Activated CD4-positive, alpha-beta T cell treated with anti-CD3 and anti-CD28 coated beads, Interleukin-2, amount 10 ng/mL, durations not matched to agents 7 days and 5 days (primary cell): ENCODE measurements at places on chromosomes 5 and 9. TPM values are rescaled to one million over a fixed set of nuclear protein-coding genes. Genes with fewer than 3 reads are reported as not detected.
A peak's percentile ranks its signal among the peaks of the same experiment; 100 is the strongest.

GRCh38 chr5:179777909-179778308 lies 15.9 kb upstream of the LTC4S start:
- no peak for DNase-seq

DNA sequence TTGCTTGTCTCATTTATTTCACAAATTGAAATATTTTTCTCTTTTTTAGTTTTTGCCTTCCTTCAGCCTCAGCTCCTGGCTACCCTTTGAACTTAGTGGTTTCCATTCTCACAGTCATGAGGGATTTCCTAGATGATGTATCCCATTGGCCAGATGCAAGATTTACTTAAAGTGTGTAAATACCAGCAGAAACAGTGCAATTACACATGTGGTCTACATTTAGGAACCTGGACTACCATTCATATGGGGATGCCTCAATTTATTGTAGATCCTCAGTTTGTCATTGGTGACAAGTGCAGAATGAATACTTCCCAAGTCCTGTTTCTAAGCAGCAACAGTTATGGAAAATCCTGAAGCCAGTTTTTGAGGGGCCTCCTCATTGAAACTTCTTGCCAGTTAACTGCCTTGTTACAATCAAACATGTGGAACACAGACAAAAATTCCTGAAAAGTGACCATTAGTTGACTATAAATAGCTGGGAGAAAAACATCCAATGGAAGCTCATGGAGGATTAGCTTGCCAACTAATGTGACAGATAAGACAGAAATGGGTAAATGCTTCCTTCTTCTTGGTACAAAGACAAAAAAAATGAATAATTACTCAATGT lies 113.6 kb upstream of the FER start:
- DNase-seq = no peak

GRCh38 chr5:113039229-113039933 lies 62.8 kb downstream of the DCP2 start:
- DNase-seq = no peak

DNA sequence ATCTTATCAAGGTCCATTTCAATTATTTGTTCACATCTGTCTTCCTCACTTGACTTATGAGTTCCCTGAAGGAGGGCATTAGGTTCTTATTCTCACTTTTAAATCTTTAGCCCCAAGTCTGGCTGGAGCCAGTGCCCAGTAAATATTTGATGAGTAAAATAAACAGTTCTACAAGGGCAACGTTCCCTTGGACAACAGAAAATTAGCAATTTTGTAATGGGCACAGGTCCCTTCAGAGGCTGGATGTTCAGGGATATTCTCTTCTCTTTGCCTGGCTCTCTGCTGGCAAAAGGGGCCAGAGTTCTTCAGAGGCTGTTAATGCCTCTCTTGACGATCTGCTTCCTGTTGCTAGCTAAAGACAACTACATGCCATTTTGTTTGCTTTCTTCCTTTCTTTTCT lies 149.7 kb downstream of the SEMA6A start:
- no peak for DNase-seq

DNA sequence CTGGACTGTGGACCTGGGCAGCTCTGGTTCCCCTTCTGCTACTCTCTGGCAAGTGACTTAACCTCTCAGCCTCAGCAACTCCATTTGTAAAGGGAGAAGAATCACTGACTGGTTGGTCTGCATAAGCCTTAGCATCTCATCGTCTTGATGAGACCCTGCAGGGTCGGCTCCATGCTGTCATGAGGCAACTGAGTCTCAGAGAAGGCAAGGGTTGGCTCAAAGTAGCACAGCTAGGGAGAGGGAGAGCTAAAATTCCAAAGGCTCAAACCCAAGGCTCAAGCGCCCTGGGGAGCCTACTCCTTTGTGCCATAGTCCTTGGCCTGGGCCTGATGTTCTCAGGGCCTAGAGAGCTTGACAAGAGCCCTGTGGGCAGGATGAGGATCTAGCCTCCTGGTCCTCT lies 4.5 kb downstream of the FGFR4 start:
- DNase-seq = no peak

- DNase-seq = no peak
Observed at GRCh38 chr5:50476549-50476948, 35.5 kb upstream of the EMB start.

DNA sequence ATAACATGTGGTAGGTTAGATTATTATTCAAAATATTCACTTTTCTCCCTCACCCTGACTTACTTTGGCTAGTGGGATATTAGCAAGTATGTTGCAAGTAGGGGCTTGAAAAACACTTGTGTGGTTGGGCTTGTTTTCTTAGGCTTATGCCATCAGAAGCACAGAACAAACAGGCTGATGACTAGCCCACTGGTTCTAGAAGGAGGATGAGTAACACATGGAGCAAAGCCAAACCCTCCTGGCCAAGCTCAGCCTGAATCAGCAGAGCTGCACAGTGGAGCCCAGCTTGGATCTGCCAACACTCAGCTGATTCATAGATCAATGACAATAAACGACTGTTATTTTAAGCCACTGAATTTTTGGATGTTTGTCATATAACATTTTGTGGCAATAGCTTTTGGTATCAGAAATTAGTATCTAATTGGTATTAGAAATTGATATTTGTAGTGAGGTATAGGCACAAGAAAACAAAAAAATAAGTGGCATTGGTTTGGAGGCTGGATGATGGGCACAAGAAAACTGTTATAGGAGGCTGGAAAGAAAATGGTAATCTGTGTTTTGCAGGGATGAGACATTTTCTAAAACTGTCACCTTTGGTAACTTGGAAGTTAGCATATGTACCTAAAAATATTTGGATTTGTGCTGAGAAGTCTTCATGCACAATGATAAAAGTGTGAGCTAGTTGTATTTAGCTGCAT lies 46.1 kb upstream of the ZBED3 start:
- no peak for DNase-seq

- no peak for DNase-seq
Observed at GRCh38 chr5:69217151-69217511, 17.6 kb upstream of the CDK7 start.

GRCh38 chr9:132078699-132079356 lies 839 bp downstream of the MED27 start:
- DNase-seq = no peak

DNA sequence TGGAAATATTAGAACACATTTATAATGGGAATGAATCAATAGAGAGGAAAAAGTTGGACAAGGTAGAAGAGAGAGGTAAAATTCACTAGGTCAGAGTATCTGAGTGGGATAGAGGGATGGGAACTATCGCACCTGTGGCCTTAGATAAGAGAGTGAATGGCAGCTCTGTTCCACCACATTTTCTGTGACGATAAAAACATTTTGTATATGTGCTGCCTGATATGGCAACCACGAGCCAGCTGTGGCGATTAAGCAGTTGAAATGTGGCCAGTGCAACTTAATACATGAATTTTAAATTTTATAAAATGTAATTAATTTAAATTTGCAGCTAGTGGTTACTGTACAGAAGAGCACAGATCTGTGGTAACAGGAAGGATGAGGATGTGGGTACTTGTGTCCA lies 46.7 kb downstream of the ZNF354A start:
- no peak for DNase-seq

DNA sequence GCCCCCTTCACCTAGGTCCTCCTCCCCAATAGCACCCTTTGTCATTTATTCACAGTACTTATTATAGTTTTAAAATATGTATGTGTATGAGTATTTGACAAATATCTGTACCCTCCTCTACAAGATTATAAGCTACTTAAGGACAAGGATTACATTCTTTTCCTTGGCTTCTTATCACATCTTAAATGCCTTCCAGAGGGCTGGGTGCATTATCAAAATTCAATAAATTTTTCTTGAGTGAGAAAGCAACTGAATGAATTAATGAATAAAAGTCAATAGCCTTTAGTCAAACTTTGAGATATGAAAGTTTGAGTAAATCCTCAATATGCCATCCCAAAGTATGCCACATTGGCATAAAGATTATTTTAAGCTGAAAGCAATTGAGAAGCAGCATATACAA lies 621.7 kb downstream of the DNAH5 start:
- no peak for DNase-seq

DNA sequence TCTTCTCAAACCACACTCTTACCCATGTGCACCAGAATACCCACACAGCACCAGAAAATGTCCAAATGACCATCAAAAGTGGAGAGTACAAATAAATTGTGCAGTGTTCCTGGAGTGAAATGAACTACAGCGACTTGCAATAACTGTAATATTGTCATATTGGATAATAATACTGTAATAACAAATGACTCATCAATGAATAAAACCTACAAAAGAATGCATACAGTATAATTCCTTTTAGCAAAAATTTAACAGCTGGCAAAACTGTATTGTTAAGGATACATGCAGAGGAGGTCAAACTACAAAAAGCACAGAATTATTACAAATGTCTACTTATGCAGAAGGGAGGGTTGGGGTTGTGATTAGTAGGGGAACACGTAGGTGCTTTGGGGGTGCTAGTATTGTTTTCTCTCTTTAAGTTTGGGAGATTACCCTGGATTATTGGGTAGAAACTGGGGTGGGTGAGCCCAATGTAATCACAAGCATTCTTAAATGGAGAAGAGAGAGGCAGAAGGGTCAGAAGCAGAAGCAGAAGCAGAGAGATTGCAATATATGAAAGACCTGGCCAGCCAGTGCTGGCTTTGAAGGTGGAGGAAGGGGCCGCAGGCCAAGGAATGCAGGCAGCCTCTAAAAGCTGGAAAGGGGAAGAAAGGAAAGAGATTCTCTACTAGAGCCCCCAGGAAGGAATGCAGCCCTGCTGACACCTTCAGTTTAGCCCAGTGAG lies 21.8 kb downstream of the IRF1 start:
- peak; percentile 1 for DNase-seq

- peak; percentile 73 for DNase-seq
Observed at GRCh38 chr9:107172160-107172978, 110.7 kb upstream of the RAD23B start.

DNA sequence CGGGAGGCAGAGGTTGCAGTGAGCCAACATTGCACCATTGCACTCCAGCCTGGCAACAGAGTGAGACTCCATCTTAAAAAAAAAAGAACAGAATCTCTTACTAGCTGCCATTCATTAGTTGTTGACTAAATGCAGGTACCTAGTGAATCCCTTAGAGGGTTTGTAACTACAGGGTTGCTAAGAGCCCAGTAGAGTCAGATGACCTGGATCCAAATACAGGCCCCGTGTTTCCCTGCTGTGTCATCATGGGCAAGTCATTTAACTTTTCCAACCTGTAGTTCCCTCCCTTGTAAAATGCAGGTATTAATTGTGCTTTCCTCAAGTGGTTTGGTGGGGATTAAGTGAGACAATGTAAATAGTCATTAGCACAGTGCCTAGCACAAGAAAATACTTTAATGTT lies 32.8 kb downstream of the PLAC8L1 start:
- DNase-seq = no peak

DNA sequence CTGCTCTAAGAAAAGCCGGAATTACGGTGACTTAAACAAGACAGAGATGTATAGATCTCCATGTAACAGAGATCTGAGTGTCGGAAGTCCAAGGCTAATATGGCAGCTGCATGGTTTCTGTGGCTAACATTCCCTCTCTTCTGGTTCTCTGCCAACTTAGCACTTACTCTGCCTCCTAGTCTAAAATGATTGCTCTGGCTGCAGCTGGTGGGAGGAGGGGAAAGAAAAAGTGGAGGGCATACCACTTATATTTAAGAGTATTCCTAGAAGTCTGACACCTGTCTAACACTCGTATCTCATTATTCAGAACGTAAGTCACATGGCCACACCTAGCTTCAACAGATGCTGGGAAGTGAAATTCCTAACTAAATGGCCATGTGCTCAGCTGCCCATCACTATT lies 551.5 kb upstream of the TLE4 start:
- DNase-seq = no peak

- no peak for DNase-seq
Observed at GRCh38 chr5:59193616-59194319, 610.9 kb downstream of the RAB3C start.

Gene AGTPBP1
- total RNA-seq = 35.2 TPM

Gene ARSI
- not detected for total RNA-seq

Gene LCN10
- not detected for total RNA-seq

Gene ANKRD34B
- total RNA-seq = not detected

Gene TAF1L
- total RNA-seq = not detected

Gene PRDM9
- not detected for total RNA-seq

Gene FBP2
- total RNA-seq = not detected

Gene CDX1
- total RNA-seq = not detected

Gene PCDHGB7
- 0.07 TPM for total RNA-seq

Gene PCDHA12
- total RNA-seq = not detected

Gene AIF1L
- total RNA-seq = 0.37 TPM

Gene CAMK2A
- not detected for total RNA-seq

Gene PTGS1
- total RNA-seq = not detected

Gene OGN
- 0.17 TPM for total RNA-seq

Gene AGXT2
- total RNA-seq = not detected
